ENCODE measurements at places on chromosomes 12 and 14.

DNA sequence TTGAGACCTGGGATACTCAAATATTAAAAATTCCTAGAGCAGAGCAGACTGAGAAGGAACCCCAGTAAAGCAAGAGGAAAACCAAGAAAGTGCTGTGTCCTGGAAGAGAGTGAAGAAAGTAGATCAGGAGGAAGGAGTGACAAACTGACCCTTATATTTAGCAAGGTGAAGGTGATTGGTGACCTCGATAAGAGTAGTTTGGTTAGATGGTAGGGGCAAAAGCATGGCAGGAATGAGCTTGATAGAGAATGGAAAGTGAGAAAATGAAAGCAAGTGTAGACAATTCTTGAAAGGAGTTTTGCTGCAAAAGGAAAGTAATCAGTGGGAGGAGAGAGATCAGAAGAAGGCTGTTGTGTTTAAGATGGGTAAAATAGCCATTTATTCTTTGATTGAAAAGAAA, 51.1 kb downstream of the RASSF8 start:
- DNase-seq: no peak

DNA sequence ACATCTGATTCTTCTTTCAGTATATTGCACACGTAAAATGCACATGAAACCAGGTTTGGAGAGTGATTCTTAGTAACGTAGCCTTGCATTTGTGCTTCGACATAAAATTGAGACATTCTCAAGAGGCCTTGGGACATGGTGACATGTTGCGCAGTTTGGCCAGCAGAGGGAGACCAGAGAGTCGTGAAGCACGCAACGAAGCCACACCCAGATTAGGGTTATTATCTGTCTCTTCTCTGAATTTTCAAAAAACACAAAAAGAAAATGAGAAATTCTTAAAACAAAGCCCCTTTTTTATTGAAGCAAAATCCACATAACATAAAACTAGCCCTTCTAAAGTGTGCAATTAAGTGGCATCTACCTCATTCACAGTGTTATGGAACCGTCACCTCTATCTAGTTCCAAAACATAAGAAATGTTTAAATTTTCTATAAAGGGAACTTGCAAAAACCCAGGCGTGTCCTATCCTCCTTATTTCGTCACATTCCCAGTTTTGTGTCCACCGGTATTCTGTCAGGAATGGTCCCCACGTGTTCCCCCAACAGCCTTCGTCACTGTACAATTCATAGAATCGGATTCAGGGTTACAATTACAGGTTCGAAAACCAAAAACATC, 108.8 kb upstream of the ATF7IP start:
- DNase-seq: no peak

DNA sequence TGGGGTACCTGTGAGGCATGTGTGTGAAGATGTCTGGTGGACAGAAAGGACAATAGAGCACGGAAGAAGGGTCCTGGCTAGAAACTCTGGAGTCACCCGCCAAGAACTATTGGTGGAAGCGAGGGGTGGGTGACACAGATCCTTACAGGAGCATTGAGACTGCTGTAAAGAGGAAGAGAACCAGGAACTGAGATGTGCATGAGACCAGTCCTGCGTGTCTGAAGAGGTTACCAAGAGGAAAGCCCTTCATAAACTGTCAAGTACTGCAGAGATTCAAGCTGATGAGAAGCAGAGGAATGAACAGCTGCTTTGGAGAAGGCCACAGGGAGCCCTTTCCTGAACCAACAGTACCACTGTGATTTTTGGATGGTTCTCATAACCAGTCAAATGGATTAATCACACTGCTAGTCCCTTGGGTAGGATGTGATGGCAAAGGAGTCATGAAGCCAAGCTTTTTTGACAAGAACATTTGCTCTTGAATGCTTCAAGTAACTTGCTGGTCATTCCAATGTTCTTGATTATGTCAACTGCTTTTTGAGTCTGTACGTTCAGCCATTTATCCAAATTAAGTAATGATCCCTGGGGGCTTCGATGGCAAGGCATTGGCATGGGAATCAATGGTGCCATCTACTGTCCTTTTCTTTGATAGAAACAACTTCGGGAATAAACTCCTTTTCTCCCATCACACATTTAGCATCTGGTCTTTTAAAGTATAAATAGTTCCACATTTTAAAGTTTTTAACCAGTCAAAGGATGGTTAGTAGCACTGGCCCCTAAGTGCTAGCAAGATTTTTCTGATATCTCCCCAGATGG, 42.9 kb downstream of the GPR135 start:
- no peak for DNase-seq

GRCh38 chr14:22524115-22524783, 64.8 kb downstream of the DAD1 start:
- DNase-seq: no peak

GRCh38 chr14:22463763-22464173, 125.3 kb downstream of the DAD1 start:
- DNase-seq: no peak

GRCh38 chr12:54486173-54486867, 11.2 kb upstream of the NCKAP1L start:
- no peak for DNase-seq

GRCh38 chr12:47094804-47095203, 15.0 kb upstream of the AMIGO2 start:
- DNase-seq: no peak

GRCh38 chr12:132415327-132416120, 74.4 kb upstream of the FBRSL1 start:
- no peak for DNase-seq

DNA sequence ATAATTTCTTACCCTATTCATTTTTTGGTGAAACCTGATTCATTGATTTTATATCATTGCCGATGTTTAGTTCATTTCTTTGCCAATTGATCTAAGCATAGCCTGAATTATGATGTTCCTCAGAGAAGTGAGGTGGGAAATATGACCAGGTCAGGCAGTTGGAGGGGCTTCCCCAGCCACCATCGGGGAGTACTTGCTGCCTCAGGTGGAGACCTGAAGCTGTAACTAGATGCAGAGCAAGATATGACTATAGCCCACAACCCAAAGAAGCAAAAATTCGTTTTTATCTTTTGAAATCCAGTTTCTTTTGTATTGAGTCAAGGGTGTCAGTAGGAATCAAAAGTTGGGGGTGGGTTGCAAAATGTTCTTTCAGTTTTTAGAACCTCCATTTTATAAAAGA, 7.9 kb downstream of the PTGDR start:
- no peak for DNase-seq

- no peak for DNase-seq
Observed at GRCh38 chr14:34496007-34496678, 34.1 kb upstream of the SPTSSA start.

- DNase-seq: no peak
Observed at GRCh38 chr12:59472273-59472672, 123.6 kb upstream of the SLC16A7 start.

- DNase-seq: no peak
Observed at GRCh38 chr14:98321841-98322240, 950.2 kb downstream of the BCL11B start.

DNA sequence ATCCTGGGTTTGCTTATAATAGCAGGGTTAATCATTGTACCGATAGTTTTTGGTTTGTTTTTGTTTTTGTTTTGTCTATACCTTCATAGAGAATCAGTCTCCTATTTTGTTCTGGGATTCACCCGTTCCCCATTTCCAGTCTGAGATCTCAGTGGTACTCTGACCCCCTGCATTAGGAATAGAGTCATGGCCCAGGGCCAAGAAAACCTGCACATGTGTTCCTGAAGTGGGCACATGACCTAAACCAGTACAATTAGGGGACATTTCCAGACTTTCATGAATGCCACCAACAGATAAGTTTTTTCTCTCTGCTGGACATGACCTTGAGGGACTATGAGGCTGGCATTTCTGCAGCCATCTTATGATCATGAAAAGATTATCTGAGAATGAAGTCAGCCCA, 52.5 kb downstream of the MRPL42 start:
- DNase-seq: no peak

DNA sequence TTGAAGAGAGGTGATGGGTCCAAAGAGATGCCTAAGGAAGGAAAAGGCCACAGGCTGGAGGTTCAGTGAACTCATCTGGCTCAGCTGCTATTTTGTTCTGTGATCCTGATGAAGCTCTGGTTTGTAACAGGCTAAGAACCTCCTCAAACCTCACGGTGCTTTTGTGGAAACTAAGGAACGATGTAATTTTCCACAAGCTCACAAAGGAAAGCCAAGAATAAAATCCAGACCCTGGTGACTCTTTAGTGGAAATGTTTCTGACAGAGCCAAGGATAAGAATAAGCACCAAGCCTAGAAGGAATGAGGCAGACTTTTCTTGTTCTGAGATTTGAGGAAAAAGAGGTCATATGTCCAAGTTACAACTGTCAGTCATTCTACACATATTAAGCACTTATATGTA, 93.6 kb downstream of the SLC24A4 start:
- no peak for DNase-seq

- no peak for DNase-seq
Observed at GRCh38 chr12:106064721-106065021, 74.1 kb downstream of the NUAK1 start.

- no peak for DNase-seq
Observed at GRCh38 chr12:30301291-30301690, 394.4 kb downstream of the IPO8 start.

Data from AG04449 (cell line).